Activated effector memory CD4-positive, alpha-beta T cell treated with Interleukin-2 at 50 U/mL for 16 hours (primary cell): ENCODE measurements at places on chromosomes 16 and 17.

DNA sequence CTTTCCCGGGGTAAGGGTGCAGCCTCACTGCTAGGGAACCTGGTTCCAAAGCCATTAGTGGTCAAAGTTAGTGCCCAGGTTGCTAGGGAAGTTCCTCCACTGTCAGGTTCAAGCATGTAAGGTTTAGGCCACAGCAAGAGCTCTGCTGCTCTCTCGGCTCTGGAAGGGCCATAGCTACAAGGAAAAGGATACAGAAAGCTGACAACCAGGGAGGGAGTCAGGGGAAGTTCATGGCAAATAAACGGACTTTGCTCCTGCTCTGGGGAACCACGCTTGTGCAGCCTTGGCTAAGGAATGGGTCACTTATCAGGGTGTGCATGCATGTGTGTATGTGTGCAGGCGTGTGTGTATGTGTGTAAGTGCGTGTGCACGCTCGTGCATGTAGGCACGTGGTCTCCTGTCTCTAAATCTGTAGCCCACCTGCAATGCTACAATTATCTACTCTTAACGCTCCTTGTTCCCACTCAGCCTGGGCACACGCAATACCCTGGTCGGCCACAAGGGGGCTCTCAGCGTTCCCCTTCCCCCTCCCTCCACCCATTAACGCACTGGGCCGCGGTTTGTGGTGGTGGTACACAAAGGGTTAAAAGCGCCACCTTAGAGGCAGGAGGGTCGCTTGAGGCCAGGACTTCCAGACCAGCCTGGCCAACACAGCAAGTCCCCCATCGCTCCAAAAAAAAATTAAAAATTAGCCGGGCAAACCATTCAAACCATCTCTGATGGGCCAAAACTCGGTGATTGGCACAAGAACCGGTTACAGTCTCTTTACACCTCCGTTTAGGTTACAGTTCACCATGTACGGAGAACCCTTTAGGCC, 48.4 kb upstream of the KDM8 start:
- peak; percentile 40 for DNase-seq

DNA sequence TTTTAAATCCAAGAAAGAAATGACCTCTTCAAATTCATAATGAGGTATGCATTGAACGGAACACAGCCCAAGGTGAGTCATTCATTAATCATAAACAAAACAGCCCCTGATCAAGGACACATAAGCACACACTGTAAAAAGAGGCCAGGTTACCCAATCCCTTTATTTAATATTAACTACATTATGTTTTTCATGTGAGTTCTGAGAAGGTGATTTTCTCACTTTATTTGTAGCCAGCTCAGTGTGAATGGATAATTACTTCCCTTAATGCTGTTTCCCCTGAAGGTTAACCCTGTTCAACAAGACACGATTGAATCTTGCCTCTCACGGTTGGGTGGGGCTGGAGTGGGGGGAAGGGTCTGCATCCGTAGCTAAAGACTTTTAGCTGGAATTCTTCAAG, 257.3 kb upstream of the SALL1 start:
- DNase-seq = no peak

DNA sequence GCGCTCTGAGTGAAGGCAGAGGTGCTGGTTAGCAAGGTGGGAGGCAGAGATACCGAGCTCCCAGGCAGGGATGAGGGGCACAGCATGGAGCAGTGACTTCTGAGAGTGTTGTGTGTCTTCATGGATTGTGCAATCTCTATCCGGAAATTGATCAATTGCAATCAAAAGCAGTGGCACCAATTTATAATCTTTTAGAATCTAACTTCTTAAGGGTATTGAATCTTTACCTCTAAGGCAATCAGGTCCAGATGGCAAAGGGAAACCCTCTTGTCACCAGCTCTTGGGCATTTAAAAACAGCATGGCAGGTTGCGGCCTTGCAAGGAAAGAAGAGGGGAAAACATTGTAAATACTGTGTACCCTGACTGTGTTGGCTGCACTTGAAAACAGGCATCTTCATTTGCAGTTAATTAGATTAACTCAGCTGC, 58.0 kb upstream of the MRTFB start:
- DNase-seq = no peak

DNA sequence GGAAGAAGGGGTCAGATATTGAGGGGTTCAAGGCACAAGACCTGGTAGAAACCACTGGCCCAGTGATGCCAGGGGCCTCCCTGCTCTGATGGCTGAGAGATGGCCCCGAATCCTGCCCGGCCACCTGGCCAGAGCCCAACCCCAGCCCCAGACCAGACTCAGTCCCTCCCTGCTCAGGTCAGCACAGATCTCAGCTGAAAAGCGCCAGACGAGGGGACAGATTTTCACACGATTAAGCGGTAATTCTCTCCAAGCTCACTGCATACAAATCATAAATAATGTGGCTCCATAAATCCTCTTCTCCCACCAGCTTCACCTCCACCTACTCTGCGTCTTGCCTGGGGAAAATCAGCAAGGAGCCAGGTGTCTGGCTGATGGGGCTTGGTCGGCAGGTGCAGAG, 57.1 kb downstream of the ENGASE start:
- no peak for DNase-seq

- no peak for DNase-seq
Observed at GRCh38 chr16:74865922-74866598, 91.4 kb upstream of the FA2H start.
